ENCODE measurements at places on chromosomes 3 and 15. TPM values are rescaled to one million over a fixed set of nuclear protein-coding genes. Genes with fewer than 3 reads are reported as not detected.

DNA sequence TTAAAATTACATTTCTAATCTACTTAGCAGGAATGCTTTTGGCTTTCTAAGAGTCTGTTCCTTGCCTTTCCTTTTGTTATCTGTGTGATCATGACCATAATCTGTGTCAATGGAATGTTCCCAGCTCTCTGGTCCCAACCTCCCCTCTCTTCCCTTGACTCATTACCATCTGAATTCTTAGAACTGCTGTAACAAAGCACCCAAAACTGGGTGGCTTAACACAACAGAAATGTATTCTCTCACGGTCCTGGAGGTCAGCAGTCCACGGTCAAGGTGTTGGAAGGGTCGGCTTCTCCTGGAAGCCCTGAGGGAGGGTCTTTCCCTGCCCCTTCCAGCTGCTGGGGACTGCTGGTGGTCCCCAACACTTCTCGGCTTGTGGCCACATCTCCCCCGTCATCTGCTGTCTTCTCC, 81.1 kb downstream of the LRRK1 start:
- no peaks in the 10 kb centered on the region for H3K4me1 ChIP-seq
- peaks cover 42% of the 10 kb centered on the region for H3K27me3 ChIP-seq
- no peak for DNase-seq
- no peak overlapping the region for H3K4me3 ChIP-seq
- no peak overlapping the region for H3K27ac ChIP-seq

DNA sequence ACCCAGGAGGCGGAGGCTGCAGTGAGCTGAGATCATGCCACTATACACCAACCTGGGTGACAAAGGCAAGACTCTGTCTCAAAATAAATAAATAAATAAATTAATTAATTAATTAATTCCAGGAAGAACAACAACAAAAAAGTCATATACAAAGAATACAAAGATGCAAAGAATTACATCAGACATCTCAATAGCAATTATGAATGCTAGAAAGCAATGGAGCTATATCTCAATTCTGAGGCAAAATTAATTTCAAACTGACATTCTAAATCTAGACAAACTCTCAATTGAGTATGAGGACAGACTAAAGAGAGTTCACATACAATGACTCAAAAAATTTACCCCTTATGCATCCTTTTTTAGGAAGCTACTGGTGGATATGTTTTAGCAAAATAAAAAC, 69.6 kb upstream of the CTNNB1 start:
- peaks cover 1% of the 10 kb centered on the region for H3K36me3 ChIP-seq
- H3K4me3 ChIP-seq = no peak overlapping the region
- H3K27ac ChIP-seq = no peak overlapping the region

DNA sequence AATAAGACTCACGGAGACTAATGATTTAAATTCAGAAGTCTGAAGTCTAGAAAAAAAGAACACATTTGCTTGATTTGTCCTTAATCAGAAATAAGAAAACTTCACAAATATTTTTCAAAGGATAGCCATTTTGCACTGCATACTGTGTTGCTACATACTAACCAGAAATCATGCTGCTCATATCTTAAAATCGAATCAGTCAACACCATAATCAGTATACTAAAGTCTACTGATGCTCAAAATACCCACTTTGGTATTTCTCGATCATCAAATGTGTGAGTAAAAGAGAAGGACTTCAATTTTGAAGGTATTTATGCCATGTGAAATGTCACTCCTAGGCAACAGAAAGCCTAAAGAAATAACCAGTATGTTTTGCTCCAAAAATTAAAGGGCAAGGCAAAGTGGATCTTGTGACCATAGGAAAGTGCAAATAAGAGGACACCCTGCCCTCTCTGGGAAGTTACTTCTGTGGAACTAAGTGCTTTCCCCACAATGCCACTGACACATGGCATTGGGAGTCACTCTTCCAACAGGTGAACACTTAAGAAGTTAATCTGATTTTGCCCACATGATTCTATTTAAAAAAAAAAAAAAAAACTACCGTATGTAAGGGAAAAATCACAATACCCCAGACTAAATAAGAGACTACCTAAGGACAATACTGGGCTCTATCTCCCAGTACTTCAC, 2.7 kb downstream of the LRIG1 start:
- H3K27ac ChIP-seq = peak overlapping the region; percentile 50
- peaks cover 9% of the 10 kb centered on the region for H3K27me3 ChIP-seq
- DNase-seq = no peak

DNA sequence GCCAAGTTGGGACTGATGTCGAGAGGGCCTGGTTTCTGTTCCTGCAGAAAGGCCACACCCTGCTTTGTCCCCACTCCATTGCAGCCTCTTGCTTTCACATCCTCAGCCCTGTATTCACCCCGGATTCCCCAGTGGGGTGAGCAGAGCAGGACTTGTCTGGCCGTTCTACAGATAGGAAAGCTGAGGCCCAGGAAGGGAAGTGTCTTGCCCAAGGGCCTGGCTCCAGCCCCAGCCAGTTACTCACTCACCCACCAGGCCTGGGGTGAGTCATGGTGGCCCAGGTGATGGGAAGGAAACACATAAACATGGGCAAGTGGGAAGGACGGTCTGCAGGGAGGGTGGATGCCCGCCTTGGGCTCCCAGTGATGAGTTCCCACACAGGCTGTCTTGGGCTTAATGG, 6.1 kb upstream of the DUSP7 start:
- no peaks in the 10 kb centered on the region for H3K36me3 ChIP-seq
- no peak overlapping the region for H3K4me3 ChIP-seq
- no peaks in the 10 kb centered on the region for H3K27me3 ChIP-seq
- peaks cover 7% of the 10 kb centered on the region for H3K4me1 ChIP-seq

GRCh38 chr3:45682311-45682710, 6.9 kb upstream of the SACM1L start:
- H3K27ac ChIP-seq = no peak overlapping the region
- H3K36me3 ChIP-seq = peaks cover 21% of the 10 kb centered on the region
- H3K4me3 ChIP-seq = no peak overlapping the region
- peaks cover 8% of the 10 kb centered on the region for H3K4me1 ChIP-seq
- no peaks in the 10 kb centered on the region for H3K27me3 ChIP-seq

DNA sequence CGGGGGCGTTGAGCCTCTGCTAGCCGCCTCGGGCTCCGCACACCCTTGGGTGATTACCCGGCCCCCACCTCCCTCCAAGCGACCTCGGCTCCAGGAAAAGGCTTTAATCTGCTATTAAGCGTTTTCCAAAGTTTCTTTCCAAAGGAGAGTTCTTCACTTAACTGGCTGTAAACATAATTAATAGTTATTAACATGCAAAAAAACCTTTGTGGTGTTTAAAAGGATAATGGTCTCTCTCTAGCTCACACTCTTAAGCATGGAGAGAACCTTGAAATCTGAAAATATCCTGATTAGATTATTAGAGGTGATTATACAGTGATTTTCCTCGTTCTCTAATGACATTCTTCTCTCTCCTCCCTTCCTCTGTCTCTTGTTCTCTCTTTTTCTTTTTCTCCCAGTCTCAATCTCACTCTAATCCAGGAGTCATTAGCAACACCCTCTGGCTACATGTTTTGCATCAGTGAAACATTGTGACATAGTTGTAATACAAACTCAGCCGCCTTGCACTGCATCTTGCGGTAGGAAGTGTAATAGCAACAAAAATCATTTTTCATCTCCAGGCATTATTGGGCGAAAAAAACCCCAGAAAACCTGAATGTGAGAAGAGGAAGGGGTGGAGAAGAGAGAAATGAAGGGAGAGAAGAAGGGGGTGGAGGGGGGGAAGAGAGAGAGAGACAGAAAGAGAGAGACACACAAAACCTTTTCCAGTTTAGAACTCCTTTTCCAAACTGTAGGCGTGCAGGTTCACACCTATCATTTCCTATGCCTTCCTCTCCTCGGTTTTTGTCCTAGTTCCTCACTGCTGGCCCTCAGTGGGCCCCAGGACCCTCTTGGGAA, 24.4 kb downstream of the NR2F2 start:
- H3K27ac ChIP-seq = no peak overlapping the region
- H3K4me1 ChIP-seq = peaks cover 20% of the 10 kb centered on the region
- no peak overlapping the region for H3K4me3 ChIP-seq
- peaks cover 63% of the 10 kb centered on the region for H3K27me3 ChIP-seq
- H3K36me3 ChIP-seq = no peaks in the 10 kb centered on the region
- no peak for DNase-seq

The ICE2 gene
- 74.2 TPM for total RNA-seq

The CRABP1 gene
- not detected for total RNA-seq
